ENCODE measurements at places on chromosomes 7 and 10.

DNA sequence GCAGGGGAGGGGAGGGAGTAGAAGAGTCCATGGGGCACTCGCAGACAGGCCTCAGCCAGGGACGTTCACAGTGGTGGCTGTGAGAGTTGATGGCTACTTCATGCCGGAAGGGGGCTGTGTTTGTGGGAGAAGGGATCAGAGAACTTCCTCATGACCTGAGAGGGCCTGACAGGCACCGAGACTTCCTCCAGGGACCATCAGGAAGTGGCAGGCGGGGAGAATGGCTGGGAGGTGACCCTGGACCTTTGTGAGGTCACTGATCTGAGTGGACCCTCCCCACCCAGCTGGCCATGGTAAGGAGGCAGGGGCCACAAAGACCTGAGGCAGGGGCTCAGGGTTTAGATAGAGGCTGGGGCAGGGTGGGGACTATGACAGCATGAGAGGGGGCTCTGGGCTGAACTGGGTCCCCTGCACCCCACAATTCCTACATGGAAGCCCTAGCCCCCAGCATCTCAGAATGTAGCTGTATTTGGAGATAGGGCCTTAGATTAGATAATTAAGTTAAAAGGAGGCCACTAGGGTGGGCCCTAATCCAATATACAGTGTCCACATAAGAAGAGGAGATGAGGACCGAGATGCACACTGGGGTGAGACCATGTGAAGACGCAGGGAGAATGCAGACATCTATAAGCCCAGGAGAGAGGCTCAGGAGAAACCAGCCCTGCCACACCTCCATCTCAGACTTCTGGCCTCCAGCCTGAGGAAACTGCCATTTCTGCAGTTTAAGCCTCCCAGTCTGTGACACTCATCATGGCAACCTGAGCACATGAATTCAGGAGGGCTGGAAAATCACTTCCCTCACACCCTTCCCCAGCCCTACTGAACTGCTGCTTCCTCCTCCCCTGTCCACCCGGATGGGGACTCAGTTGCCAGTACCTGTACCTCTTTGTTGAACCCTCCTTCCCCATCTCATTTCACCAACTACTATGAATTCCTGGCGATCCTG lies 273.9 kb upstream of the ZNF32 start:
- no peak for DNase-seq

- DNase-seq, result no peak
Measured at GRCh38 chr7:89133819-89134218, 338.3 kb upstream of the TEX47 start.

GRCh38 chr7:127927348-127927696 lies 103.9 kb downstream of the LRRC4 start:
- DNase-seq, result no peak

- no peak for DNase-seq
Measured at GRCh38 chr10:122476333-122476695, 15.0 kb downstream of the HTRA1 start.

GRCh38 chr7:55593515-55594318 lies 21.4 kb upstream of the VOPP1 start:
- DNase-seq, result peak; percentile 63

GRCh38 chr10:119859420-119860258 lies 13.0 kb downstream of the MCMBP start:
- peak; percentile 66 for DNase-seq

- DNase-seq, result no peak
Measured at GRCh38 chr10:19840776-19841175, 24.5 kb downstream of the PLXDC2 start.

GRCh38 chr7:87028636-87029035 lies 30.8 kb downstream of the ELAPOR2 start:
- DNase-seq, result no peak

DNA sequence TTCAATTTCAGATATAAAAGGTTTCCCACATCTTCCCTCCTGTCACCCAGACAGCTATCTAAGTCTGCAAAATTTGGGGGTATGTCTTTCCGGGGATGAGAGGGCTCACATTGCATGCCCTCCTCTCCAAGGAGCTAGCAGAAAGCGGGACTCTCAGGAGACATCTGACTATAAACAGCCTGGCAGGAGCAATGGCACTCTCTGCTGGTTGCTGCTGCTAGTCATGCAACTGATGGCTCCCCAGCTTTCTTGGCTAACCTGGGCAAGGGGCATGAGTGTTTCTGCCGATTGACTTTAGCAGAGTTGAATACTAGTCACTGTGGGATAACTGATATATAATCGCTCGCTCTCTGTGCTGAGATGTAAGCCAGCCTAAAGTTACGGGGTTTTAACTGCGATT lies 12.0 kb downstream of the TBX20 start:
- no peak for DNase-seq

- no peak for DNase-seq
Measured at GRCh38 chr7:98091061-98091460, 15.6 kb upstream of the LMTK2 start.

DNA sequence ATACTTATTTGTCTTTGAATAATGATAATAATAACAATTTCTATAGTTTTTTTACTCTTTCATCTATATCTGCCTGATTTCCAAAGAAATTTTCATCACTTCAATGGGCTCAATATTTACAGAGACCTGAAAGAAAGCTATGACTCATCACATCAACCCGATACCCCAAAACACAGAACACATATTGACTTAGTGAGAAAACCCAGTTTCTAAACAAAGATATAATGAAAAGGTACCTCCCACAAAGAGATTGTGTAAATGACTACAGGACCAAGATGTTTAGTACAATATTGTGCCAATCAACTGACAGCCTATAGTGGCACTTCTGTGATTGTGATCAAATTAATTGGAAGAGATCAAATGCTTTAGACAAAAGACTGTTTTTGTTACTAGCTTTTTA lies 133.9 kb downstream of the PCDH15 start:
- DNase-seq, result no peak

DNA sequence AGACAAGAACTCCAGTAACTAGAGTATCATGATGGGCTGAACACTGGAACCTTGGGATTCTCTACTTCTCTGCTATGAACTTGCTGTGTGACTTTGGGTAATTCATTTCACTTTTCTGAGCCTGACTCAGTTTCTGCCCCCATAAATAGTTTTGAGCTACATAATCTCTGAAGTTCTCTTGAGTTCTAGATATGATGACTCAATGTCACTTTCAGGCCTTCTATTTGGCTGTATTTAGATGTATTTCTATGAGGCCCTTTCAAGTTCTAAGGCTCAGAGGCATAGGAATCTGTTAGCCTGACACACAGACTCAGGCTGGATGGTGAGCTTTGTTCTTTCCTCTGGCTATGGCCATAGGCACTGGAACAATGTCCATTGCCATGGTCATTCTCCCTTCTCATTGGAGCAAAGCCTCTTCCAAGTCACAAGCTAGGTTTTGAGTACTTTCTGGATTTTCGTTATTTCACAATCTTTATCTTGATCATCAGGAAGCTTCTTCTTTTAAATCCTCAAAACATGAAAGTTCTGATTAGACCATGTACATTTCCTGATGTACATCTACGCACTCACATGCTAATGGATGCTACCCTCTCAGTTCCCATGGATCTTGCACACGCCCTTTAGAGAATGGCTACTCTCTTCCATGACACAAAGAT lies 101.6 kb downstream of the TES start:
- DNase-seq, result no peak

- no peak for DNase-seq
Measured at GRCh38 chr10:534047-534566, 155.4 kb downstream of the DIP2C start.

- DNase-seq, result no peak
Measured at GRCh38 chr7:66258409-66258808, 53.3 kb downstream of the TPST1 start.

DNA sequence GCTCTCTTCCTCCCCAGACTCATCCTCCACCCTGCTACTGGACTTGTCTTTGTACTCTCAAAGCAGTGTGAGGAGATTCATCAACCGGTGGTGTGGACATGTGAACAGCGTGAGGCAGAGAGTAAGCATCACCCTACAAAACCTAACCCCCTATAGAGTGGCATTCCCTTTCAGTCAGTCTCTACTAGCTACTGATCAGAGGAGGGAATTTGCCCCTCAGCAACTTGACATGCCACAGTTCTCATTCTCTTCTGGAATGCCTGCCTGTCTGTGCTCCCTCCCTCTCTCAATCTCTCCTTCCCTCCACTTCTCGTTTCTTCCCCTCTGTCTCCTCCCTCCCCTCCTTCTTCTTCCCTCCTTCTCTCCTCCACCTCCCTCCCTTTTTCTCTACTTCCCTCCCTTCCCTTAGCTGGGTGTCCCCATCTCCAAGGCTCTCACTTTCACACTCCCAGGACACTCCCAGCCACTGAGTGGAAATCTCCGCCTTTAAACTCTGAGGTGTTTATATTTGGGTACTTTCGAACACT lies 24.6 kb downstream of the H2AZ2 start:
- DNase-seq, result no peak

- DNase-seq, result no peak
Measured at GRCh38 chr10:49414496-49414895, 18.6 kb upstream of the DRGX start.

DNA sequence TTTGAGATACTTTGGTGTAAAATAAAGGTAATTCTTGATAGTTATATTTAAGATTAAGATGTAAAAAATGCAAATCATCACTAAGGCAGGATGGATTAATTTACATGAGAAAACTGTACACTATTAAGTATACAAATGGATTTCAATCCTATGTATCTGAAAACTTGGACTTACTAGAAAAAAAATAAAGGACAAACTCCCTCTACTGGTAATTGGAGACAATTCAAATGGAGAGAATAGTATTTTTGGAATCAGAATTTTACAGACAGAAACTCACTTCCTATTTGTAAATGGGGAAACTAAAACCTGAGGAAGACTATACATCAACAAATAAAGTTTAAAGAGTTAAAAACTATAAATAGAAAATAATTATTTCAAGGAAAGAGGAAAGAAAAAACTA lies 62.6 kb downstream of the CUL2 start:
- DNase-seq, result no peak

- no peak for DNase-seq
Measured at GRCh38 chr10:96588060-96588554, 1.3 kb upstream of the TM9SF3 start.

DNA sequence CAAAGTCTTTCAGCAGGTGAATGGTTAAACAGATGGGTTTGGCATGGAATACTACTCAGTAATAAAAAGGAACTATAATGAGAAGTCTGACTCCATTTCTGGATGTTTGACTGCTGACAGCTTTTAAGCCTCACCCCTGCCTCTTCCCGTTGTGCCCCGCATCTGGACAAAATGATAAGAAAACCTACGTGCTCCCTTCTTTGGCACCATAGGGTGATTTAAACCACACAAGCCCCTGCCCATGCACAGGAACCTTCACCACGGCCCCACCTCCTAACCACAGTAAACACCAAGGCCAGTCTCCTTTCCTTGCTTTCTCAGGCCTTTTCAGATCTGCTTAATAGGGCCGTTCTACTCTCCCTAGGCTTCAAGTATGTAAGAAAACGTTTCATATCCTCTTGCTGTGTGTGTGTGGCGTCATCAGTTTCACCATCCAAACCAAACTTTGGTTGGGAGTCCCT lies 47.1 kb upstream of the UBN2 start:
- DNase-seq, result peak; percentile 0

GRCh38 chr7:47357863-47358262 lies 224.0 kb downstream of the TNS3 start:
- no peak for DNase-seq

- no peak for DNase-seq
Measured at GRCh38 chr7:30178748-30179436, 44.1 kb downstream of the MTURN start.

DNA sequence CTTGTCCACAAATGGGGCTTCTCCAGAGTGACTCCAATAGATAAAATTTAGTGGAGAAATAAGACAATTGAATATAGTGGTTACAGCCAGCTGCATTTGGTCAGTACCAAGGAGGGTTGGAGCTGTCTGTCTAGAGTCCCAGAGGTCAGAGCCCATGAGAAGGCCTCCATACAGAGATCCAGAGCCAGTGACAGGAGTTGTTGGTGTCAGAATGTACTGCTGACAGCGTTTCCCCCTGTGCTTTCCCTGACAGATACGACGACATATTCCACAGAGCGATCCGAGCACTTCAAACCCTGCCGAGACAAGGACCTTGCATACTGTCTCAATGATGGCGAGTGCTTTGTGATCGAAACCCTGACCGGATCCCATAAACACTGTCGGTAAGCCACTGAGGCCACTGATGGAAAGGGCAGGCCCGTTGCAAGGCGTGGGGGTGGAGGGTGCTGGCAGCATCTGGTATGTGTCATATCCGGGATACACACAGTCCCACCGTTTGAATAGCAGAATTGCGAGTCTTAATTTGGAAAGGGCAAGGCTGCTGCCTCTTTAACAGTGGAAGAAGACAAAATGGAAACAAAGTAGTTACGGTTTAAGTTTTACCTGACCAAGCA lies 483.6 kb downstream of the NRG3 start:
- no peak for DNase-seq

- DNase-seq, result no peak
Measured at GRCh38 chr10:99303899-99304861, 25.0 kb upstream of the CNNM1 start.

GRCh38 chr10:33963729-33964128 lies 629.3 kb upstream of the NRP1 start:
- no peak for DNase-seq
